ENCODE measurements at places on chromosomes 16 and 17.
A peak's percentile ranks its signal among the peaks of the same experiment; 100 is the strongest.

DNA sequence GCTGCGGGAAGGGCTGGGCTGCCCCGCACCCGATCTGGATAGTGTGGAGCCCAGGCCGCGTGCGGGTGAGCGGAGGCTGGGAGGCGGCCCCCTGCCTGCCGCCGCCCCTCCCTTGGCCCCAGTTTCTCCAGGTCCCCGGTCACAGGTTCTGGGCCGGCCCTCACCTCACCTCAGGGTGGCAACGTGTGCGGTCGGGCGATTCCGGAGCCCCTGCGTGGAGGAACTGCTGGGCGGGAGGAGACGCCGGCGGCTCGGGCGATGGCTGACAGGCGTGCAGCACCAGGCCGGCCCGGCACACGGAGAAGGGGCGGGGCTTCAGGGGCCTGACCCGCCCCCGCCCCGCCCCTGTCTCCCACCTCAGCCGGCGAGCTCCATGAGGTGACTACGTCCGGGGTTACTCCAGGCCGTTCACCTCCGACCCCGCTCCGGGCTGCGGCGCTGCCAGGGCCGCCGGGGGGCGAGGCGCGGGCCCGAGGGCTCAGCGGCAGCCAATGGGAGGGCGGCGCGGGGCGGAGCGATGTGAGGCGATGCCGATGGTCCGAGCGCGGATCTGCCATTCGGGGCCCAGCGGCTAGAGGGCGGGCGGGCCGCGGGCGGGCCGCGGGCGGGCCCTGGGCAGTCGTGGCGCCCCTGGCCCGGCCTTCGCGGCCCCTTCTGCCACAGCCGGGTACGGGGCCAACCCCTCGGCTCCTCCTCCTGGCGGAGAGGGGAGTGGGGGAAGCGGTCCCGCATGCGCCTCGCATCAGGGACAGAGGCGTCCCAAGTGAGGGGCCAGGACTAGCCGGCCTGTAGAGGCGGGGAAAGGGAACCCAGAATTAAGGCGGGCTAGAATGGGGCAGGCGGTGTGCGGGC is 16.7 kb upstream of the C17orf78 start:
- peak; percentile 32 for DNase-seq

DNA sequence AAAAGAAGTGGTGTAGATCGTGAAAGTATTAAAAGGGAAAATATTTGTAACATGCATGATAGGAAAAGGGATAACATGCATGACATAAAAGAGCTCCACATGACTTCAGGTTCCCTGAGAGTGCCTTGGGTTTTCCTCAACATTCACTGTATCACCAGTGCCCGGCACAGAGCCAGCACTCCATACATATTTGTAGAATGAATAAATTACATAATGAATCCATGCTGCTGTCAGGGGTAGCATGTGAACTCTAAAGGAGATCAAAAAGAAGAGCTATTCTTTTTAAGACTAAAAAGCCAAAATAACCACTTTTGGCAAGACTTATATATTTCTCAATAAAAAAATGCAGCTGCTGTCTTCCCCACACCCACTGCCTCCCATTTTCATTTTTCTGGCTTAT is 2.7 kb upstream of the ZNF594 start:
- no peak for DNase-seq

DNA sequence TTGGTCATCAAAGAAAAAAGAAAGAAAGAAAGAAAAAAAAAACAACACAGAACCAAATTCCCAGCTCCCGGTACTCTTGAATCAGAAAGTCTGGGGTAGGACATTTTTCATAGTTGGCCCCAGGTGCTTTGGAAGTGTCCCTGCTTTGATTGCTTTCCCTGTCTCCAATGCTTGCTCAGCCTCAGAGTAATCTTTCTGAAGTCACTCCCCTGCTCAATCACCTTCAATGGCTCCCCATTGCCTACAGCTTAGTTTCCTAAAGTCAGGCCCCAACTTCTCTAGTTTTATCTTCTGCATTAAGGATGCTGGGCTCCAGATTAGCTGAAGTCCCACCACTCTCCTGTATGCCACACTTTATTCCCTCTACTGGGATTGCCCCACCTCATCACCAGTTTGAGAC is 17.1 kb downstream of the CNGB1 start:
- DNase-seq = no peak

DNA sequence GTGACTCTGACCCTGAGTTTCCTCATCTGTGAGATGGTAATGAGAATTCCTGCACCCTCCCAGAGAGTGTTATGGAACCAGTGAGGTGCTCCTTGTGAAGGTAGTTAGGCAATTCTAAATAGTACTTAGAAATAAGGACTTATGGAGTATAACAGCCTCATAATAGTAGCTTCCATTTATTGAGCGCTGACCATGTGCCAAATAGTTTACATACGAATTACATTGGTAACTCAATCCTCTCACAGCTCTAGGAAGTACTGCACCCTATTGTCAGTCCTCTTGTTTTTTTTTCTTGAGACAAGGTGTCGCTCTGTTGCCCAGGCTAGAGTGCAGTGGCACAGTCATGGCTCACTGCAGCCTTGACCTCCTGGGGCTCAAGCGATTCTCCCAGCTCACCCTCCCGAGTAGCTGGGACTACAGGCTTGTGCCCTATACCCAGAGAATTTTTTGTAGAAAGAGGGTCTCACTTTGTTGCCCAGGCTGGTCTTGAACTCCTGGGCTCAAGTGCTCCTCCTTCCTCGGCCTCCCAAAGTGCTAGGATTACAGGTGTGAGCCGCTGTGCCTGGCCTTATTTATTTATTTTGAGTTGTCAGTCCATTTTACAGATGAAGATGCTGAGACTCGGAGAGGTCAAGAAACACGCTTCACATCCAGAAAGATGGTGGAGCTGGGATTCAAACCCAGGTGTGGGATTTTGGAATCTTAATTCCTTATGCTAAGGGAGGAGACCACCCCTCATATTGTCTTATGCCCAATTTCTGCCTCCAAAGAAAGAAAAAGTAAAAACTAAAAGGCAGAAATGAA is 2.9 kb downstream of the TNS4 start:
- DNase-seq = no peak

DNA sequence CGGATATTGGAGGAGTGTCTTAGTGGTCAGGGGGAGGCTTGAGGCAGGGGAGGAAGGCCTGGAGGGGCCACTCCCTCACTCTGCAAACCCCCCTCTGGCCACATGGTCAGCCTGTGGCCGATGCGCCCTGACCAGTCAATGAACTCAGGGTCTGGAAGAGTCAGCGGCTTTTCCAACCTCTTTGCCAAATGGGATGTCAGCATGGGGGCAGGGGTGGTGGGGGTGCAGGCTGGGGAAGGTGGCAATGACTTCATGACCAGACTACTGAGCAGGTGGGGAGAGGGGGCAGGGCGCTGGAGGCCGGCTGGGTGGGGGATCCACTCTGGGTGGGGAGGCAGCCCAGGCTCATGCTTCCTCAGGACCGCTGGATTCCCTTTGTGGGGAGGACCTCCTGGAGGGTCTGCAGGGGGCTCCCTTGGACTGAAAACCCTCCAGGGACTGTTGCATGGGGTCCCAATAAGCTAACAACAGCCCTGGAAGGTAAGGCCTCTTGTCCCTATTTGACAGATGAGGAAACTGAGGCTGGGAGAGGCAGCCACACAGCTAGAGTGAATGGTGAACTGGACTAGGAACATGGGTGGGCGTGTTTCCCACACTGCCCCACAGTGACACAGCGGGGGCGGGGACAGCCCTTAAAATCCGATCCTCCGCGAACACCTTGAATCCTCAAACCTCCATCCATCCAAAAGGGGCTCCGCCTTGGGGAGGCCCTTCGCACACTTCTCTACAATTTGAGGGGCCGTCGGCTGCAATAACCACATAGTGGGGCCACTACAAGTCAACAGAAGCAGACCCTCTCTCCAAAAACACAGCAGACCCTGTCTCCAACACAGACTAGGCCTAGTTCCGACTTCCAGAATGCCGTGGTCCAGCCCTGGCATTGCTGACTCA is 81.0 kb upstream of the TOB1 start:
- no peak for DNase-seq

- no peak for DNase-seq
These were observed 12.7 kb downstream of the SLC35B1 start for GRCh38 chr17:49694847-49695697.

- no peak for DNase-seq
These were observed at the start of gene CNGB1 for GRCh38 chr16:57970970-57971369. CNGB1 (minus strand) TSS chr16:57971128; CDS start chr16:57967286, 3,842 bp downstream.

DNA sequence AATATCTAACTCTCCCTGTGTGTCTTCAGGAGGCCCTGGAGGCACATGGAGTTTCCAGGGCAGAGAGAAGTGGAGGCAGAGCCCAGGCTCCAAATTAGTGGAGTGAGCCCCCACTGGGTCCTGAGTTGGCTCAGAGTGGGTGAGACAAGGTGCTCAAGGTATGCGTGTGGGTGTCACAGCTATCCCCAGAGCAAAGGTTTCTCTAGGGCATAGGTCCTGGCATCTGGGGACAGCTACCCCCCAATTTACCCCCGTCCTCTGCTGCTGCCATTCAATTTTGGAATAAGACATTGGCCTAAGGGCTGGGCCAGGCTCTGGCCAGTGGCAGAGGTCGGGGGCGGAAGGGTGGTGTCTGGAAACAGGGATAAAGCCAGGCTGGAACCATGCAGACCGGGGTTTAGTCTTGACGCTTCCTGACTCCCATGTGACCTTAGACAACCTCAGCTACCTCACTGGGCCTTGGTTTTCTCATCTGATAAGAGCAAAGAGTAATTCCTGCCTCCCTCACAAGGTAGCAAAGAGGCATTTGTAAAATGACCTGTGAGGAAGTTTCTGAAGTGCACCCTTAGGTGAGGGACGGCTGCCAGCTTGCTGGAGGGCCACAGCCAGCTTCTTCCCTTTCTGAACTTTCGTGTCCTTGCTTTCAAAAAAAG is 78.2 kb upstream of the TMEM97 start:
- no peak for DNase-seq

GRCh38 chr17:4142107-4142900 is 526 bp downstream of the ZZEF1 start:
- no peak for DNase-seq

- no peak for DNase-seq
These were observed 42.5 kb downstream of the MYH3 start for GRCh38 chr17:10614536-10615155.

- no peak for DNase-seq
These were observed 35.2 kb upstream of the SIAH1 start for GRCh38 chr16:48420437-48420836.
